ENCODE measurements at places on chromosomes 6 and 20.

DNA sequence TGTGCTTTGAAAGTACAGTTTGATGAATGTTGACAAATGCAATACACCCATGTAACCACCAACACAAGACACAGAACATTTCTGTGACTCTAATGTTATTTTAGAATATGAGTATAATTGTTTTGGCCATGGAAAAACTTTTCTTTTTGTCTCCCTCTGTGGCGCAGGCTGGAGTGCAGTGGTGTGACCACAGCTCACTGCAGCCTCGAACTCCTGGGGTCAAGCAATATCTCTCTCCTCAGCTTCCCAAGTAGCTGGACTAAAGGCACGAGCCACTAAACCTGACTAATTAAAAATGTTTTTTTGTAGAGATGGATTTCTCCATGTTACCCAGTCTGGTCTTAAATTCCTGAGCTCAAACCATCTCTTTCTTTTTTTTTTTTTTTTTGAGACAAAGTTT is 20.3 kb upstream of the BCAS4 start:
- DNase-seq = no peak

DNA sequence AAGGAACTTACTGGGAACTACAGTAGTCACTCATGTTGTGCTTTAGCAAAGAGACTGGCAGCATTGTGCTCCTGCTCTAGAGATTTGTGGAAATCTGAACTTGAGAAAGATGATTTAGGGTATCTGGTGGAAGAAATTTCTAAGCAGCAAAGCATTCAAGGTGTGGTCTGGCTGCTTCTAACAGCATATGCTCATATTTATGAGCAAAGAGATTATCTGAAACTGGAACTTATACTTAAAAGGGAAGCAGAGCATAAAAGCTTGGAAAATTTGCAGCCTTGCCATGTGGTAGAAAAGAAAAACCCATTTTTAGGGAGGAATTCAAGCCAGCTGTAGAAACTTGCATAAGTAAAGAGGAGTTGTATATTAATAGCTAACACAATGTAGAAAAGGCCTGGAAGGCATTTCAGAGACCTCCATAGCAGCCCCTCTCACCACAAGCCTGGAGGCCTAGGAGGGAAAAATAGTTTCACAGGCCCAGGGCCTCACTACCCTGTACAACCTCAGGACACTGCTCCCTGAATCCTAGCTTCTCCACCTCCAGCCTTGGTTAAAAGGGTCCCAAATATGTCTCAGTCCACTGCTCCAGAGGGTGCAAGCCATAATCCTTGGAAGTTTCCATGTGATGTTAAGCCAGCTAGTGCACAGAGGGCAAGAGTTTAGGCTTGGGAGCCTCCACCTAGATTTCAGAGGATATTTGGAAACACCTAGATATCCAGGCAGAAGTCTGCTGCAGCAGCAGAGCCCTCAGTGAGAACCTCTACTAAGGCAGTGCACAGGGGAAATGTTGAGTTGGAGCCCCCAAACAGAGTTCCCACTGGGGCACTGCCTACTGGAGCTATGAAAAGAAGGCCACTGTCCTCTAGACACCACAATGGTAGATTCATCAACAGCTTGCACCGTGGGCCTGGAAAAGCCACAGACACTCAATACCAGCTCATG is 6.6 kb downstream of the EPM2A start:
- DNase-seq = no peak

GRCh38 chr20:15899967-15900366 is 673.3 kb downstream of the KIF16B start:
- no peak for DNase-seq

- no peak for DNase-seq
These were observed 155.1 kb downstream of the CDC5L start for GRCh38 chr6:44542401-44543116.

DNA sequence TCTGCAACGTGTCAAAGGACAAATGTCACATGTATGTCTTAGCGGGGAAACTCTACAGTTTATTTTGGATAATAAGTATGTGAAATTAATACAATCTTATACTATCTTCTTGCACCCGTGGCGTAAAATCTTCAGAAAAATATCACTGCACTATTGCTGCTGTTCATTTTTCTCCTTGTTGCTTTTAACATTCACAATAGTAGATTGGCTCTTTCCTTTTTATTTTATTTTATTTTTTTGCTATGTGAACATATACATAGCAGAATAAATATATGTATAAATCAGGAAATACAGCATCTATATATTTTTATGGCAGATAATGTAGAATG is 15.4 kb downstream of the GPR31 start:
- DNase-seq = no peak

DNA sequence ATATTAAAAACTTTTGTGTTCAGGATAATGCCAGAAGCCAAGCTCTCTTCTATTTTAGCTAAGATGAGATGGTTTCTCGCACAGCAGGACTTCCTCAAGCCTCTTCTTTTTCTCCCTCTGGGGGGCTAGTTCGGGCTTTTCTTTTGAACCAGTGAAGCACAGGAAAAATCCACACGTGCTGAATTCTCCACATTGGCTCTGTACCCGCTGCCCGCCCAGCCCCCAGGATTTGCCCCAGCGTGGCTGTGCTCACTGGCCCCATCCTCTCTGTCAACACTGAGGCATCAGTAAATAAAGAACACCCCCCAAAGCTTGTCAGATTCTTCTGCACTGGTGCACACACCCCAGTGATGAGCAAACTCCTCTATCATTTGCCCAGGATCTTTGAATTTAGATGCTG is 232.8 kb downstream of the ZNF217 start:
- DNase-seq = no peak

DNA sequence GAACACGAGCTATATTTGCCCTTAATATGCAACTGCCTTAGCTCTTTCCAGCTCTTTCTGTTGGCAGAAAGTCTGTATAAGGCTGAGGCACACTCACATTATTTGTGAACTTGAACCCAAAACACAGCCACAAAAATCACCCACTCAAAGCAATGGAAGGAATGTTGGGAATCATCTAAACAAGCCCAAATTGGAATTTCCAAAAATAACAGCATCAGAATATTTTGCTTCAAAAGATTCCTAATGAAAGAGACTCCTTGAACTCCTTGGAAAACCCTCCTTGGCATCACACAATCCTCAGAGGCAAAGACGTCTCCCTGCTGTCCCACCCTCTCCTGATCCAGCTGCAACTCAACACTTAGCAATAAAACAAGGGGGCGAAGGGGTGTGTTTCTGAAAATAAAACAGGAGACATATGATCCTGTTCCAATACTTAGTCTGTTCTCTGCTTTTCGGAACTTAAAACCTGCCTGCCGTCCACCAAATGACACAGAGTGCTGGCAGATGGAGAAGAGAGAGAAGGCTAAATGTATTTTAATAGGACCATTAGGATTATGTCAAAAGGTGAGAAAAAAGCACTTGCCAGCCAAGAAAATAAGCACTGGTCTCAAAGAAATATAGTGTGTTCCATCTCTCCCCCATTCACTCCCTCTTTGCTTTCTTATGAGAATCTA is 320.7 kb upstream of the JARID2 start:
- DNase-seq = no peak

DNA sequence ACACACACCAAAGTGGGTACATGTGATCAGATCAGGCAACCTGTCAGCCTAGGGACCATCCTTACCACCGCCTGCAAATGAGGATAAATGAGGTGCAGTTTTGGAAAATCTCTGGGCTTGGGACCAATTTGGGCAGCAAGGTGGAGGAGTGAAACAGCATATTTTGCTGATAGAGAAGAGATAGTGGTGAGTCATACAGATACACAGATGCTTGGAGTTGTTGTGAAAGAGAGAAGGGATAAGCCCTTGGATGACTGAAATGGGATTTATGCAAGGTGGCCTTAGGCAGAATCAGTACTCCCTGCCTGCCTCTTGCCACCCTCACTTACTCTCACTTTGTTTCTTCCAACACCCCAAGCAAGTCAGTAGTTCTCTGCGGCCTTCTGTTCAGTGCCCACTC is 34.7 kb downstream of the BMP2 start:
- DNase-seq = no peak

- DNase-seq = no peak
These were observed 24.5 kb upstream of the MYCT1 start for GRCh38 chr6:152673236-152673635.

DNA sequence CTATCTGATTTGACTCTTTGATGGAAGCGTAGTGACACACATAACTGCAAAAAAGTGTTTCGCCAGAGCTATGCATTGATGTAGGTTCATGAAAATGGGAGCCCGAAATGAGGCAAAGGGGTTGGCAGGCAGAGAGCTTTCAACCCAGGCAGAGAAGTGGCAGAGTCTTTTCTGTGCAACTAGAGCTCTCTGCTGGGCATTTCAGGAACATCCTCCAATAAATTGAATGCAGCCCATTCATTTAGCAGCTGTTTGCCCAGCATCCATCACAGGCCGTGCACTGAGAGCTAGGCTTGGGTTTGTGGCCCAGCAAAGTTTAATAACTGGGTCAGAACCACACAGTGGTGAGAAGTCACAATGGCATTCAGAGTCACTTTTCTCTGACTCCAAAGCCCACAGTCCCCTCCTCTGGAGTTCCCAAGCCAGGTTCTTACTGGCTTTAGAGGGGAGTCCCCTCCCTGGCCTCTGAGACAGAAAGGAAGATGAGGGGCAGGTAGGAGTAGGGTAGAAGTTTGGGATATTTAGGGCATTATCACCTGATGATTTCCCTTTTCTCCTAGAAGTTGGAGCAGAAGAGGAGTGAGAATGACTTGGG is 31.8 kb upstream of the ELMO2 start:
- DNase-seq = no peak

- DNase-seq = no peak
These were observed 115.2 kb upstream of the GLP1R start for GRCh38 chr6:38933426-38933825.

DNA sequence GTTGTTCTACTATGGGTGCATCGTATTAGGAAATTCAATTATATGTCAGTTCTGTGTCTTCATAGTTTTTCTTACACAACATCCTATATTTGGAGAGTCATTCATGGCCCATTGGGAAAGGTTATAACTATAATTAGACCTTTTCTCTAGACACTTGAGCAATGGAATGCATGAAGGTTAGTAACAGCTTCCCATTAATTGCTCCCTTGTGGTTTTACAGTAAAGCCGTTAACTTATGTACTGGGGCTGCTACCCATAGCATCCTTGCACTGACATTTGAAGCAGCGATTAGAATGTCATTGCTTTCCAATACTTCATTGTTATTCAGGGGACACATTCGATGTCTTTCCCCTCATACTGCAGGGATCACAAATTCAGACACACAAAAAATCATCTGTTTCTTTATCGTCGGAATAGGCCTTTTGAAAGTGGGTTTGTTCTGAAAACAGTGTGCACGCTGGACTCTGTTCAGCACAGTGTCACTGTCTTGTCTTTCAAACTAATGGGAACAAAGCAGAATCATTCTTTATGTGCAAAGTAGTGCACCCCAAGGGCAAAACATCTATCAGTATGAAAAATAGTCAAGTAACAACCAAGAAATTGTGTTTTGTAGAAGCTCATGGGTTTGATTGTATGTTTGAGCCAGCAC is 634.3 kb upstream of the MAP3K7 start:
- DNase-seq = no peak

All from activated naive CD4-positive, alpha-beta T cell treated with anti-CD3 and anti-CD28 coated beads, Interleukin-2, amount 50 U/mL, for 16 hours (primary cell).